ENCODE measurements at places on chromosomes 2 and 18. TPM values are rescaled to one million over a fixed set of nuclear protein-coding genes. Genes with fewer than 3 reads are reported as not detected.

DNA sequence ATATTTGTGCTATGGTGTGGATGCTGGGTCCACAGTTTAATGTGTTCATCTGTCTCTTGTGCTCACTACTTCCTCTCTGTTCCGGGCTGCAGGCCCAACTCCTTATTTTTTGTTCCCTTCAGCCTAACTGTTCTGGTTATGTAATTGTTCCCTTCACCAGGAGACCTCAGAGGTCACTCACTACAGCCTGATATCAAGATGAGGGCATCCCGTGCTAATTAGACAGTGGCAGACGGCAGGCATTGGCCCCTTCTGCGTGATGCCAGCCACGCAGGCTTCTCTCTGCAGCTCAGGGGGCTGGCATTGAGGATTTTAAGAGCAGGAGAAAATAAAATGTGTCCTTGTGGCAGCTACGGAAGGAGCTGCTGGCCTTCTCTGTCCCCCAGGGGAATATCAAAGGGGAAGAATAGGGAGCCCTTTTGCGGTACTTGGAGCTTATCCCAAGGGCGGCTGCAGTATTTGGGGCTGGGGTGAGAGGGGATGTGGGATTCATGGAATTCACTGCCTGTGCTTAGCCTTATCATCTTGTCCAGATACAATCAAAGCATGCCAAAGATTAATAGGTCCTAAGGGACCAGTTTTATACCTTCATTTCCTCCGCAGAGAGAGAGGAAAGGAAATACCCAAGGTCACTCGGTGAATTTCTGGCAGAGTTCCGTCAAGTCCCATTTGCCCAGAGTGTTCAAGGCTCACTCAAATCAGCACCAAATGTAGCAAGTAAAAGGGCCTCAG is 53.3 kb upstream of the TRIB2 start:
- peak; percentile 49 for DNase-seq

The ITGB6 gene
- total RNA-seq: not detected

The HOXD3 gene
- total RNA-seq: 9.0 TPM

GRCh38 chr2:240165661-240166060 is 25.2 kb upstream of the OTOS start:
- no peak for DNase-seq

The PRKCE gene
- total RNA-seq: 21.7 TPM

The SUPT7L gene
- total RNA-seq: 18.4 TPM

GRCh38 chr2:19359456-19359855 is 1.0 kb upstream of the OSR1 start:
- DNase-seq: no peak

DNA sequence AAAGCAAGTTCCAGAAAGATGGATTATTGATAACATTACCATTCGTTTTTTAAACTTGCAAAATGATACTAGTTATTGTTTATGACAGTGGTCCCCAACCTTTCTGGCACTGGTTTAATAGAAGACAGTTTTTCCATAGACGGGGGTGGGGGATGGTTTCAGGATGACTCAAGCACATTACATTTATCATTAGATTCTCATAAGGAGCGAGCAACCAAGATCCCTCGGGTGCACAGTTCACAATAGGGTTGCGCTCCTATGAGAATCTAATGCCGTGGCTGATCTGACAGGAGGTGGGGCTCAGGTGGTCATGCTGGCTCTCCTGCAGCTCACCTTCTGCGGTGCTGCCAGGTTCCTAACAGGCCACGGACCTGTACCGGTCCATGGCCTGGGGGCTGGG is 86.2 kb downstream of the BCL2 start:
- DNase-seq: no peak

- no peak for DNase-seq
Observed at GRCh38 chr2:202941771-202942170, 29.7 kb downstream of the CARF start.

DNA sequence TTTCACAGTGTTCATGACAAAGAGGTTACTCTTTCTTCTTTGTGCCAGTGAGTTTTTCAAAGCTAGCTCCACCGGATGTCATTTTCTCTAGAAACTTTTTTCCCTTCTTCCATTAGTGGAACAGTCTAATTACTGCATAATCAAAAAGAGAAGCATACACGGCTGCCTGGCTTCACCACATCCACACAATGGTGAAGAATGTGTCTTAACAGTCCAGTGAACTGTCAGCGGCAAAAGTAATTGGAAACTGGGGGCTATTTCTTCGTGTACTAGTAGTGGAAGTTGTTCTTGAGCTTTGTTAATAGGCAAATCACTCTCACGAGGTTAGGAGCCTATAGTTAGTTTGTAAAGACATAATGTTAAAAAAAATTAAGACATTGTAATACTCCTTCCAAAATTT is 32.9 kb upstream of the PIK3C3 start:
- DNase-seq: no peak

DNA sequence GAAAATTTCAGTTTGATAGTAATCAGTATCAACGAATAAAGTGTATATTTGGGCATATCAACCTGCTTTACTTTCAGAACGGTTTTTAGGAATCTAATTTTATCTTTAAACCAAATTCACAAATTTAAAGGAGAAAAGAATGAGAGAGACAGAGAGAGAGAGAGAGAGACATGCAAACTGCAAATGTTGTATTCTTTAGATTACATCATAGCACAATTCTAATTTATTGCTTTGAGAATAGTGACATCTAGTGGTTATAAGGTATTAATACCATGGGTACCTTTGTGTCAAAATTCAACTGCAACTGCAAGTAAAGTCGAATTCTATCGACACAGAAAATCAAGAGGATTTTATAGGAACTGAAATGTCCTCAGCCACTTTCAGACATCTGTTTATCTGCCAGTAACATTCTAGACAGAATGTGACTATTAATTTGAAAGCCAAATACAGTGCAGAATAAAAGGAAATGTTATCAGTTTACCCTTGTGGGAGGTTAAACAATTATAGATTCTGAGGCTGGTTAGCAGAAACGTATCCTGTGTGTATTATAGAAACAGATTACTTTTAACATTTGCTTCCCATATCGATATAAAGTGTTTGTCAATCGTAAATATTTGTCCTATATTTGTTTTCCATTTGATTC is 529.8 kb upstream of the VRK2 start:
- no peak for DNase-seq

DNA sequence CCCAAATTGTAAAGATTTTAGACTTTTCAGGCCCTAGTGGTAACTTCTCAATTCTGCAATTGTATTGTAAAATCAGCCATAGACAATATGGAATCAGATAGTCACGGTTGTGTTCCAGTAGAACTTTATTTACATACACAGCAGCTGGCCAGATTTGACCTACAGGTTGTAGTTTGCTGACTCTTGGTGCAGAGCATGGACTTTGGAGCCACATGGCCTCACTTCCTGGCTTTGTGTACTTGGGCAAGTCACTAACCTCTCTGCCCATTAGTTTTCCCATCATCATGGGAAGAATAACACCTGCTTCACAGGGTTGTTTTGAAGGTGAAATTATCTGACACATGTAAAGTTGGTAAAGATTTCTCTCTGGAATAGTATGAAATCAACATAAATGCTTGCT is 147.6 kb downstream of the TMEM200C start:
- no peak for DNase-seq

The REG1B gene
- 0.69 TPM for total RNA-seq

GRCh38 chr2:230319211-230319862 is 7.7 kb upstream of the SP140L start:
- DNase-seq: no peak

DNA sequence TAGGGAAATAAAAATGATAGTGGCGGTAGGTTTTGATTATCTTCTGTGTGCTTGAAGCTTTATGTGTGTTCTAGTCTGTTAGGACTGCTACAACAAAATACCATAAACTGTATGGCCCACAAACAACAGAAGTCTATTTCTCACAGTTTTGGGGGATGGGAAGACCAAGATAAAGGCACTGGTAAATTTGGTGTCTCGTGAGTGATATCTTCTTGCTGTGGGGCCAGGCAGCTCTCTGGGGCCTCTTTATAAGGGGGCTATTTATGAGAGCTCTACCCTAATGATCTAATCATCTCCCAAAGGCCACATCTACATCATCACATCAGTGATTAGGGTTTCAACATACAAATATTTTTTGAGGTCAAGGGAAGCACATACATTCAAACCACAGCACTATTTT is 86.8 kb upstream of the SPHKAP start:
- DNase-seq: no peak

Measured in posterior vena cava (tissue), 2 donors.